ENCODE measurements at places on chromosomes 16 and 17.

- DNase-seq: no peak
Measured at GRCh38 chr16:50627419-50627818, 53.7 kb downstream of the SNX20 start.

DNA sequence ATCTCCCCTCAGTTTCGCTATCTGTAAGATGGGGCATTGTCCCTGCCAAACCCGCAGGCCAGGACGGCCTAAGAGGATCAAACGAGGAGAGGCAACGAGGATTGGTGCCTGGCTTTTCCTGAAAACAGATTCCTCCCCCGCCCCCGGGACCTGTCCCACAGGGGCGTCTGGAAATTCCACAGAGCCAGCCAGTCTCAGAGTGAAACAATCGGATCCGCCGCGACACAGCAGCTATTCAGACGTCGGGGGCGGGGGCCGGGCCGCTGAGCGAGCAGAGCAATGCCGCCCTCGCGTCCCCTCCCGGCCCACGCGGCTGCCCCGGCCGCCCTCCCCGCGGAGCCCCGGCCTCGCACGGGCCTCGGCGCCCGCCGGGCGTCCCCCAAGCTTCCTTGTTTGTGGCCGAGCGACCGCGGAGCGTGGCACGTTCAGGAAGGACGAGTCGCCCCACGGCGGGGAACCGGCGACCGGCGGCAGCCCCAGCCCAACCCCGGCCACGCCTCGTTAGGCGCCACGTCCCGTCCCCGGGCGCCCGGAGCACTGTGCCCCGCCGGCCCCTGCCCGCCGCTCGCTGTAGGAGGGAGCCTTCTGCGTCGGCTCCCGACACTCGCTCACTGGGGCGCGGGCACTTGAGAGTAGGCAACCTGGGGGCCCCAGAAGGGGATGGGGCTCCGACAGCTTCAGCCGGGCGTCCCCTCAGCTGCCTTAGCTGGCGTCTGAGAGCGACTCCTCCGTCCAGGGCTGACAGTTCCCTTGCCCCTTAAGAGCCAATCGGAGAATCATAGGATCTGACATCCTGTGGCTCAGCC is 29.6 kb upstream of the PHOSPHO1 start:
- DNase-seq: no peak

GRCh38 chr17:77321649-77322513 is 181.1 kb downstream of the SEC14L1 start:
- DNase-seq: no peak

DNA sequence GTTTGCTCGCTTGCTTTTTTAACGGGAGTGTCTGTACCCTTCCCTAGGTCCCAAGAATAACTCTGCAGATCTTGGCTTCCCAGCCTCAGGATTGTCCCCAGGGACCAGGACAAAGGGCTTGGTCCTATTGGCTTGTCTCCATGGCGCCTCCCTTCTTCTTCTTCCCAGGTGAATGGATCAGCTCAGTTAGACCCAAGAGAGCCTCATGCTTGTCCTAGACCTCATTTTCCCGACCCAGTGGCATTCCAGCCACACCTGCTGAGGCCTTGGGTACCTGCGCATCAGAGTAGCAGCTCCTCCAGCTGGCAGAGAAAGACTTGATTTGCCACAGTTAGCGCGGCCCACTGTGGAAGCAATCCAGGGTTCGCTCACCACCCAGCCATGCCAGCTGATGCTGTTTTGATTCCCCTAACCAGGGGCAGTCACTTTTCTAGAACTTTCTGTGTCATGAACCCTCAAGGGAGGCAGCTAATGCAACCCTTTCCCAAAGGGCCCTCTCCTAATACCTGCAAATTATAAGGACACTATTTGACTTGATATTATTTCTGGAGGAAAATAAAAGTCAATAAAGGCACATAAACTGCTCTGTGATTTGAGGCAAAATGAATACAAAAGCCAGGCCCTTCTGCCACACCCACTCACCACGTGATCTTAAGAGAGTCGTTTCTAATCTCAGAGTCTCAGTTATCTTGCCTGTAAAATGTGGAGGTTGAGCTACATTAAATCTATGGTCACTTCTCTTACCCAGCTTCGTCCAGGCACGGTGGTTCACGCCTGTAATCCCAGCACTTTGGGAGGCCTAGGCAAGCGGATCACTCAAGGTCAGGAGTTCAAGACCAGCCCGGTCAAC is 13.9 kb downstream of the GPR142 start:
- DNase-seq: no peak

- DNase-seq: peak; percentile 46
Measured at GRCh38 chr16:88768071-88768783, 16.8 kb downstream of the PIEZO1 start.

GRCh38 chr17:78970834-78971755 is 8.6 kb downstream of the LGALS3BP start:
- DNase-seq: peak; percentile 75

- peak; percentile 81 for DNase-seq
Measured at GRCh38 chr17:48054238-48055185, 6.4 kb downstream of the NFE2L1 start.
